Fibroblast of pulmonary artery (primary cell): ENCODE measurements at places on chromosomes 3 and 15.
A peak's percentile ranks its signal among the peaks of the same experiment; 100 is the strongest.

- DNase-seq: peak; percentile 53
Observed at GRCh38 chr15:78131295-78132061, at the start of gene CIB2. CIB2 (minus strand) TSS chr15:78131445; CDS start chr15:78131215, 230 bp downstream.

DNA sequence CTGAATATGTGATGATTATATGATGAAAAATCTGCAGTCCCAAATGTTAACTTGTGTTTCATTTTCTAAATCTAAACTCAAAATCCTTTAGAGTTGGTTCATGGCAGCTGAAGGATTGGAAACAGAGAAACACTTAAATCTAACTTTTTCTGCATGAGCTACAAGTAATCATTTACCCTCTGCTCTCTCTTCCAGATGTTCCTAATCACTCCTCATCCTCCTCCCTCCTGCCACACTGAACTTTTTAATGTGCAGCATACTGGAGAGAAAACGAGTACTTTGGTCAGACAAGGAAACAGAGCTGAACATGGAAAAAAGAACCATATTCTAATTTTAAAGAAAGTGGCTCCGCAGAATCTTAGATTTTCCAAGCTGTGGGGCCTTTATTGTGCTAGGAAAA, 321.2 kb upstream of the COL8A1 start:
- DNase-seq: no peak

DNA sequence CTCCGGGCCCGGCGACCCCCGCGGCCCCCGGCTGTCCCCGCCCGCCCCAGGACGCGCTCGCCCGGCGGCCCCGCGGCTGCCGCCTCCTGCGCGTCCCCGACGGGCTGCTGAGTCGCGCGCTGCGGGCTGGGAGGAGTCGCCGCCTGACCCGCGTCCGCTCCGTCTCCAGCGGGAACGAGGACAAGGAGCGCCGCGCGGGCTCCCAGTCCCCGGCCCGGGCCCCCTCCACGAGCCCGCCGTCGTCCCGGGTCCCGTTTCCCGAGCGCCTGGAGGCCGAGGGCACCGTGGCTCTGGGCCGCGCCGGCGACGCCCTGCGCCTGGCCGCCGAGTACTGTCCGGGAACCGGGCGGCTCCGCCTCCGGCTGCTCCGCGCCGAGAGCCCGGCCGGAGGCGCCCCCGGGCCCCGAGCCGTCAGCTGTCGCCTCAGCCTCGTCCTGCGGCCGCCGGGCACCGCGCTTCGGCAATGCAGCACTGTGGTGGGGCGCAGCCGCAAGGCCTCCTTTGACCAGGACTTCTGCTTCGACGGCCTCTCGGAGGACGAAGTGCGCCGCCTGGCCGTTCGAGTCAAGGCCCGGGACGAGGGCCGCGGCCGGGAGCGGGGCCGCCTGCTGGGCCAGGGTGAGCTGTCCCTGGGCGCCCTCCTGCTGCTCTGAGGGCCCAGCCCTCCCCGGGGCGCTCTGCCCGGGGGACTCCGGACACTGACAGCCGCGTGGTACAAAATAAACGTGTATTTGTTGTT, 1.5 kb downstream of the C2CD4A start:
- DNase-seq: peak; percentile 53

DNA sequence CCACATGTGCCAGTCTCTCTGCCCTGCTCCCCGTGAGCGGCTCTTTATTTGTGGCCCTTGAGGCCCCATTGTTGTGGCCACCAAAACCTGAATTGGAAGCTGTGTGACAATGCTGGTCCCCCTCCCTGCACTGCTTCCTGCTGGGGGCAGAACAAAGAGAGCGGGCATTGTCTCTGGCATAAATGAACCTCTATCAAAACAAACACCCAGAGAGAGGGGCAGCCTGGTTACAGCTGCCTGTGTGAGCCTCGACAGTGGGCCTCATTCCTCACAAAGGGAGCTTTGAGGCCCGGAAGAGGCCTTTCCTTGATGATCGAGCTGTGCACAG, 152.9 kb downstream of the IGF1R start:
- no peak for DNase-seq

- peak; percentile 38 for DNase-seq
Observed at GRCh38 chr15:65752151-65752700, 39.9 kb downstream of the DENND4A start.

DNA sequence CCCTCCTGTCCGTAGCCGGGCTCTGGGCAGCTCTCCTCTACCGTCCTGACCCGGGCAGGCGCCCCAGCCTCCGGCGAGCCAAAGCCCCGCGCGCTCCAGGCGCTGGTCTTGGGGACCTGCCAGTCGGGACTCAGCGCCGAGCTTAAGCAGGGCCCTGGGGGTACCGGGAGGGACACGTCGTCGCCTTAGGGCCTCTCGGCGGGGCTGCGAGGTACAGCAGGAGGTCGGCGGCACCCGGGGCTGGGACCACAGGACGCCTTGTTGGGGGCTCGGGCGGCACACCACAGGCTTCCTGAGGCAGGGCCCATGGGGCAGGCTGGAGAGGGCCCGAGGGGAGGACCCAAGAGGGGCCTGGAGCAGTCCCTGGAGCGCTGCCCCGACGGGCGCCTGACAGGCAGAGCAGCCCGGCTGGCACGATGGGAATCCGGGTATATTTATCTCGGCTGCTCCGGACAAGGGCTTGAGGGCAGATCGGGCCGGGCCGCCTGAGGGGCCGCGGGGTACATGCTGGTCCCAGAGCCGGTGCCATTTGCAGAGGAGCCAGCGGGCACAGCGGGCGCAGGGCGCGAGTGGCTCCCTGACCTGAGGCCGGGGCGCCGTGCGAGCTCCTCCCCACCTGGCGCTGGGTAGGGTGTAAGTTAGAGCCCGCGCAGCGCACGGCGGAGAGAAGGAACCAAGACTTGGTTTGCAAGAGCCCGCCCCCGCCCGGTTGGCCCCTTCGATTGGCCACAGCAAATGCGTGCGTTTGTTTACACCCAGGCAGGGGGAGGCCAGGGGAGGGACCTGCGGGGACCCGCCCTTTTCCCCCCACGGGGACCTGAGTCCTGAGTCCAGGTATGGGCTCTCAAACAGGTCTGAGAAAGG, 574 bp downstream of the SLC38A3 start:
- no peak for DNase-seq

DNA sequence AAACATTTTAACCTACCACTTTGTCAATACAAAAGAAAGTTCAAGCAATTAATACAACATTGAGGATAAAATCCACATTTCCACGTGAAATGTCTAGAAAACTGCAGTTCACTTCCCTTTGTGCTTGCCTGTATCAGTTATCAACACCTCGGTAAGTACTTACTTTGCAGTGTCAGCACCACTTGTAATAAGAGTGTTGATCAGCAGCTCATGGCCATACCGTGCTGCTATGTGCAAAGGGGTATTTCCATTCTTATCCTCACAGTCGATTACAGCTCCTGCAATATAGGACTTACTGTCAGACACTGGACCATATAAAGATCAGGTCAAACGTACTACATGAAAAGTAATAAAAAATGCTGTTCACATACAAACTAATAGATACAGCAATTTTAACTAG, 84.4 kb downstream of the ANKRD28 start:
- no peak for DNase-seq

DNA sequence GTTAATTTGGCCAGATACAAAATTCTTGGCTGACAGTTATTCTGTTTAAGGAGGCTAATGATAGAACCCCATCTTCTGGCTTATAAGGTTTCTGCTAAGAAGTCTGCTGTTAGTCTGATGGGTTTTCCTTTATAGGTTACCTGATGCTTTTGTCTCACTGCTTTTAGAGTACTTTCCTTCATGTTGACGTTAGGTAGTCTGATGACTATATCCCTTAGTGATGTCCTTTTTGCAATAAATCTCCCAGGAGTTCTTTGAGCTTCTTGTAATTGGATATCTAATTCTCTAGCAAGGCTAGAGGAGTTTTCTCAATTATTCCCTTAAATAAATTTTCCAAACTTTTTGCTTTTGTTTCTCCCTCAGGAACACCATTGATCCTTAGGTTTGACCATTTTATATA, 114.1 kb upstream of the CDIN1 start:
- no peak for DNase-seq

DNA sequence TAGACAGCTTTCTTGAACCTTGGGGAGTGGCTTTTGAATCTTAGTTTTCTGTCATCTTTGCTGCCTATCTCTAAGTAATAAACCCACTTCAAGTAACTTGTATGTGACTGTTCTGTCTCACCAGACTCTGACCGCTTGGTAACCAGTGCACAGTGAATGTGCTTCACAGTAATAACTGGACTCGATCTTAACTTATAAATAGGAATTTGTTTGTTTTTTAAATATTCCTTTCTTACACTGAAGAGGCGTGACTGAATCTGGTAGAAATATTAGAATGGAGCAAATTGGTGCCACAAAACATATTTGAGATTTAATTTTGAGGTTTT, 318.0 kb downstream of the GBE1 start:
- no peak for DNase-seq

GRCh38 chr3:153293265-153293664, 131.2 kb downstream of the RAP2B start:
- DNase-seq: peak; percentile 80

DNA sequence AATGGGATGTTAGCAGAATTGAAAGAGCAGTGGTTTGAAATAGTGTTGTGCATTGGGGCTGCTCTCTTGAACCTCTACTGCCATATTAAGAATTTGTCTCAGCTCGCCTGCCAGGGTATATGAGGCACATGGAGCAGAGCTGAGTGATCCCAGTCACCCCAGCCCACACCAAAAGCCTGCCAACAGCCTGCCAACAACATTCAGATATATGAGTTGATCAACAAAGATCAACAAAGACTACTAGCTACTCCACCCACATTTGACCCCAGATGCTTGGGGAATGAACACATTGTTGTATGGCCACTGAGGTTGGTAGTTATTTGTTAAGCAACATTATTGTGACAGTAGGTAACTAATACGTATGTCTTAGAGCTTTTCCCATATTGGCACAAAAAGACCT, 570.9 kb upstream of the IL12A start:
- peak; percentile 7 for DNase-seq

DNA sequence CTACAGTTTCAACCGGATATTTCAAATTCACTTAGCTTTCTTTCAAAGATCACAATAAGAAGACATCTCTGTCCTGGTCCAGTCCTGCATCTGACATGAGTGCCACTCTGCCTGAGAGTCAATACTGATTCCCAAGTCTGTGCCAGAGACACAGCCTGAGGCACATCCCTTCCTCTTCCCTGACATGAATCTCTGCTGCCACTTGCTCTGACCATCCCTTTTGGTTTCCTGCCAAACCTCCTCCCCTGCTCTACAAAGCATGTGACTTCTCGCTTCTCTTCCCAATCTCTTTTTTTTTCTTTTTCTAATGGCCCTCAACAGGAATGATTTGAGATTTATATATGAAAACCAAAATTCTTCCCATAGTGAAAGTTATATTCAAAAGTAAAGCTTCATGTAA, 117.9 kb downstream of the MECOM start:
- no peak for DNase-seq

- no peak for DNase-seq
Observed at GRCh38 chr3:34955680-34956079, 683.6 kb upstream of the ARPP21 start.

DNA sequence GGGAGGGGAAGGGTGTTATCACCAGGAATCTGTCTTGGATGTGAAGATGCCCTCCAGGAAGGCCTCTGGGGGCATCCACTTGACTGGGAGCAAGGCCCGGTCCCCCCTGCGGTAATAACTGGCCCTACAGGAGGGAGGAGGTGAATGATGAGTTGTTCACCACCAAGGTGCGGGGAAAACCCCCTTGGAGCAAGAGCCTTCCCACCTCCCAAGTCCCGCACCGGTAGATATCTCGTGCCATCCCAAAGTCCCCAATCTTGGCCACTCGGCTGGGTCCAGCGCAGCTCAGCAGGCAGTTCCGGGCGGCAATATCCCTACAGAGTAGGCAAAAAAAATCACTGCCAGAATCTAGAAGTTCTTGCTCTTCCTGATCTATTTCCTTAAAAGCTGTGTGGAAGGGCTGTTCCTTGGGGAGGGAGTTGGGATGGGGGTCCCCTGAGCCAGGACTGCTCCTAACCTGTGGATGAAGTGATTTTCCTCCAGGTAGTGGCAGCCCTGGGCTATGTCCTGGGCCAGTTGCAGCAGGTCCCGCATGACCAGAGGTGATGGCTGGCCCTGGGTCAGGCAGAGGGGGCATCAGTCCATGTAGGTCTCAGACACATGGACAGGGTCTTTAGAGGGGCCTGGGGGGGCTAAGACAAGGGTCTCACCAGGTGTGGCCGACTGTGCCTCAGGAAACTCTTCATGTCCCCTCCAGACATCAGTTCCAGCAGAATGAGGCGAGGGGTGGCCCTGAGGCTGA, 8.7 kb downstream of the LTK start:
- DNase-seq: no peak

- no peak for DNase-seq
Observed at GRCh38 chr15:50959717-50960116, 51.2 kb downstream of the AP4E1 start.

DNA sequence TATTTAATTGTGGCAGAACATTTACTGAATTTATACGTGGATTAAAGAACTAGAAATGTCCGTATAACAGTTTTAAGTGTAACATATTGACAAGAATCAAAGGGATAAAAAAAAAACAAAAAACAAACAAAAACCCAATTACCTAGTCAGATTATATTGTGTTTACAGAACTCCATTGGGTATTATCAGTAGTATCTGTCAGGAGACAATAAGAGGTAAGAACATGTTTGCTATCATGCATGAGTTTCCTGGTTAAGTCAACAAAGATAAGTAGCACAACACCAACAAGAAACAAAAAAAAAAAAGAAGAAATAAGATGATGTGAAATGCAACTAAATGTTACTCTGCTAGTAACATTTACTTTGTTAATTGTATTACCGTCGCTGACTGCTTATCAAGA, 570.6 kb downstream of the ZBBX start:
- DNase-seq: no peak

DNA sequence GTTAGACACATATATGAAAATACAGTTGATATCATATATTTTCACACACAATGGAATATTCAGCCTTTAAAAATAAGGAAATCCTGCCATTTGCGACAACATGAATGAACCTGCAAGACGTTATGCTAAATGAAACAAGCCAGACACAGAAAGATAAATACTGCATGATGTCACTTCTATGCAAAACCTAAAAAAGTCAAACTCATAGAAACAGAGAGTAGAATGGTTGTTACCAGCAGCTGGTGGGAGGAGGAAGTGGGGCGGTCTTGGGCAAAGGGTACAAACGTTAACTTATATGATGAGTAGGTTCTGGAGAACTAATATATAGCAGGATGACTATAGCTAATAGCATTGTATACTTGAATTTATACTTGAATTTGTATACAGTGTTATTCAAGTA, 213.2 kb upstream of the NR2F2 start:
- no peak for DNase-seq

- no peak for DNase-seq
Observed at GRCh38 chr3:156664831-156665178, 9.6 kb upstream of the TIPARP start.

DNA sequence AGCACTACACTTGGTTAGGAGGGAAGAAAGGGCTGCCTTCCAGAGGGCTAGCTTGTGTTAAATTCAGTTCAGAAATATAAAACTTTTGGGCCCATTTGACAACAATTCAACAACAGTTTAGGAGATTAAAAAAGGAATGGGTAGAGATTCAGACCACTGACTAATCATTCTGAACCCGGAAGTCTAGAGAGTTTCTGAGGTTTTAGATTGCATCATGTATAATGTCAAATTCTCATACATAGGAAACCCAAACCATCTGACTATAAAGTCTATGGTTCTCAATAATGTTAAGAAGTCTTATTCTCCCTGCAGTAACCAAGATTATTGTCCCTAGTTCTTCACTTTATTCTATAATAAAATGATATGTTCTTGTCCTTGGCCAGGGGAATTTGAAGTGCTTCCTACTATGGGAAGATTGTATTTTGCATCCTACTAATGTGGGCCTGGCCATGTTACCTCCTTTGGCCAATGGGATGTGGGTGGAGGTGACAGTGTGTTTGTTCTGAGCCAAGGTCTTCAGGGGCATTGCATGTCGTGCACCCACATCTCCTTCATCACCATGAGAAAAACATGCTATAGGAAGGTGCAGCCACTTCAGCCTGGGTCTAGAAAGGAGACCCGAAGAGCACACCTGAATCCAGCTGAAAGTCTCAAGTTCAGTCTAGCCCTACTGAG, 66.4 kb upstream of the CCNL1 start:
- DNase-seq: peak; percentile 42
